ENCODE measurements at places on chromosomes 1 and 21.

DNA sequence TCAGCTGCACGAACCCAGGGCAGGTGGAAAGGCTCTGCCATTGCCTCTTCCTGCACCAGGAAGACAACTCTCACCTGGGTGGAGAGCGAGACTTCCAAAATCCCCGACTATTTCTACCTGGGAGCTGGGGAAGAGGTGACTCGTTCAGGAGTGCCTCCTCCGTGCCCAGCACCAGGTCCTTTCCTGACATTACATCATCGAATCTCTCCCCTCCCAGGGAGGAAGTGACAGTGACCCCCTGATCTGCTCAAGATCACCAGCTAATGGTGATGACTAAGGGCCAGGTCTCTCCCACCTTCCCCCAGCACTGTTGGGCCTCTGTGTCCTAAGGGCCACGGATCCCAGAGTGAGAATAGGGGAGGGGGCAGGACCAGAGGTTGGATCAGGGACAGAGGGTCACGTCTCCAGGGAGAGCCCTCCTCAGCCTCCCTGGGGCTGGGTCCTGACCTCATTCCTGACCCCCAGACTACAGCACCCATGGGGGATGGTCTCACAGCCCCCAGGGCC, 6.8 kb downstream of the MEGF6 start:
- DNase-seq, result no peak

DNA sequence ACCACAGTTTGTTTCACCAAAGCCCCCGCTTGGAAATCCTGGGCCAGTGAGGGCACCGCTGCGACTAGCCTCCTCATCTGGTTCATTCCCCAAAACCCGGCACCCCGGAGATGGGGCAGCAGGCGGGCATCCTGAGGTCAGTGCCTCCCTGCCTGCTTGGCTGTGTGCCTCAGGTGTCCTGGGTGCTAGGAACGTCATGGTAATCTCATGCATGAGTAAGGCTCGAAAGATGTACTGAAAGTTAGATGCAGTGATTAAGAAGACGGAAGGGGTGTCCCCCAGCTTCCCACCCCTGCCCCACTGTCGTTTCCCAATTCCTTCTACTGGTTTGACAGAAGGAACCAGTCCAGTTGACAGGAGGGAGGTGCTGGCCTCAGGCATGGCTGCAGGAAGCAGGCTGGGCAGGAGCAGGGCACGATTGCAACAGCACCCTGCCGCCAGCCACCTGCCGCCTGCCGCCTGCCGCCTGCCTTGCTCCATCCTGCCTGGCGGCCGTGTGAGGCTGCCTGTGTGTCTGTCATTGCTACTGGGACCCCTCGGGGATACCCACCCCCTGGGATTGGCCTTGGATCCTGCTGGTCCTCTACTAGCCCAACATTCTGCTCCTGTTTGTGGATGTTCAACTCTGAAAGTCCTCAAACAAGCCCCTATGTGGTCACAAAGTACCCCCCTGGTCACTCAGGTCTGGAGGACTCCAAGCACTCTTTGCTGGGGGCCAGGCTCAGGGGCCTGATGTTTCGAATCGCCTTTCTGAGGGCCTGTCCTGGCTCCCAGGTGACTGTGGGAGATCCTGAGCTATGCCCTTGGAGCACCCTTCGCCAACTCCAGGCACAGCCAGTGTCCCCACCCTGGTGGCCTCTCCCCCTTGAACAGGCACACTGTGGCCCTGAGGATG, 73.0 kb upstream of the IFFO2 start:
- no peak for DNase-seq

DNA sequence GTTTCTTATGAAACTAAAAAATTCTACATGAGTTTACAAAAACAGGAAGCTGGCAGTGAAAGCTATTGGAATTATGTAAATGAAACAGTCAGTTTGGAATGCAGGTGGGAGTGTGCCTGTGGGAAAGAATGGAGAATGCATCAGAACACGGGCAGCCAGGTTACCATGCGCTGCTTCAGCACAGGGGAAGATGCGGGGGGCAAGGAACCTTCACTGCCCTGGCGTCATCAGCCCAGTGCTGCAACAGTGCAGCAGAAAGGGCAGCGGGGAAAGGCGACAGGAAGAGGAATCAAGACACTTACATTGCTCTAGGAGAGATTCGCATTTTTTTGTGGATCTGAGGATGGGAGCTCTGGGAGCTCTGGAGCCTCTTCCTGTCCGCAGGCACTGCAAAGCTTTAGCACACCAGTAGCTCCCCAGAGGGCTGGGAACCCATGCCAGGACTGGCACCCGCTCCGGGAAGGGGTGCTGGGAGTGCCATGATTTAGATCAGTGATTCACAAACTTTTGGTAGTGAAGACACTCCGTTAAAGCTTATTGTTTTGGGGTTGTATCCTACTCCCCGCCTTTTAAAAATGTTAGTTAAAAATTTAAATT, 64.1 kb upstream of the WDR26 start:
- DNase-seq, result no peak

DNA sequence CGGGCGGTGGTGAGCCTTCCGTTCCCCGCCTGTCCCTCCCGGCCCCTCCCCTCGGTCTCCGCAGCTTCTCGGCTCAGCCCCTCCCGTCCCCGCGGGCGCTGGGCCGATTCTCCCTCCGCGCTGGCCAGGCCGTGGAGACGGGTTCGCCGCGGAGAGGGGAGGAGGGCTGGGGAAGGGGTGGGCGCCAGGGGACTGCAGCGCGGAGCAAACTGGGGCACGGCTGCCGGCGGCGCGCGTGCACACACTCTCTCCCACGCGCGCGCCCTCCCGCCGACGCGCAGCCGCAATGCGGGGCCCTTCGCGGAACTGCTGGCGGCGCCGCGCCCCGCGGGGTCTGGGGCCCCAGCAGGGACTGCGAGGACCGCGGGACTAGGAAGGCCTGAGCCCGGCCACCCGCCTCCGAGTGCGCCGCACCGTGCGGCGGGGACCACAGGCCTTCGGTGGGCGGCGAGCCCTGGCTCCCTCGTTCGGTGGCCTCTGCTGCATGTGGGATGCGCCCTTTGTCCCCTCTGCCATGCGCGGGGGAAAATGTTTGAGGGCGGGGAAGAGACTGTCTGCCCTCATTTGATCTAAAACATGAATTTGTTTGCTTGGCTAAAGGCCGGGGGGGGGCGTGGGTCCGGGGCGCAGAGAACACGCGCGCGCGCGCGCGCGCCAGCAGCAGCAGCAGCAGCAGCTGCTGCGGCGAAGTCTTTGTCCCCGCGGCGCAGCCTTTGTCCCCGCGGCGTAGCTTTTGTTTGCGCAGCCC, 90.7 kb upstream of the VAMP3 start:
- no peak for DNase-seq

- peak; percentile 41 for DNase-seq
These were observed 164.0 kb upstream of the UBE2U start for GRCh38 chr1:64039390-64039926.

GRCh38 chr1:29683472-29683871, 447.1 kb downstream of the PTPRU start:
- DNase-seq, result no peak

DNA sequence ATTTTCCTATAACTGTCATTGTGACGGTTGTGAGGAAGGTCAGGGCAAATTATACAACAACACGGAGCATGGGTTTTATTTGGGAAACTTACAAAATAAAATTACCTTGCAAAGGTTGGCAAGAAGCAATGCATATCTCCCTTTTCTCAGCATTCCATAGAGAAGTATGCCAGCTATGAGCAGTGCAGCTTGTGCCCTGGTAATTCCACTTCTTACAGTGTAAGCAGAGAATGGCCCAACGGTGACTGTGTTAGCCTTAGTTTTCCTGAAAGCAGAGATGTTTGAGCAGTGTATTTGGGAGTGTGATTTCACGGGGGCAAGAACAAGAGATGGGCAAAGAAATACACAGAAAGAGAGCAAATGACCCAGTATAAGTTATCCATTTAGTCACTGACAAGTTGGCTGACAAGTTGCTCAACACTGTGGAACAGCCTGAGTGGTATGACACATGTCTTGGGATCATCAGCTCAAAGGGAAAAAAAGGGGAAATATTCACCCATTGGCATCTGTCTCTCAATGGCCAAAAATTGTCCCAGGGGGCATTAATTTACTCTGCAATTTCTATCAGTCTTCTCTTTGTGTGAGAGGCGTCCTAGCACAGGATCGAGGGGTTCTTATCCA, 210.9 kb upstream of the NRIP1 start:
- no peak for DNase-seq

DNA sequence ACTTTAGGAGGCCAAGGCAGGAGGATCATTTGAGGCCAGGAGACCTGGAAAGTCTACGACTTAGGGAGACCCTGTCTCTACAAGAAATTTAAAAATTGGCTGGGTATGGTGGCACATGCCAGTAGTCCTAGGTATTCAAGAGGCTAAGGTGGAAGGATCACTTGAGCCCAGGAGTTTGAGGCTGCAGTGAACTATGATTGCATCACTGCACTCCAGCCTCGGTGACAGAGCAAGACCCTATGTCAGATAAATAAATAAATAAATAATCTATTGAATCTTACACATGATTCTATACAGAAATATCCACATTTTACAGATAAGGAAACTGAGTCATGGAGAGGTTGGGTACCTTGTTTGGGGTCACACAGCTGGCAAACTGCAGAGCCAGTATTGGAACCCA, 89.1 kb downstream of the MAN1C1 start:
- DNase-seq, result no peak

DNA sequence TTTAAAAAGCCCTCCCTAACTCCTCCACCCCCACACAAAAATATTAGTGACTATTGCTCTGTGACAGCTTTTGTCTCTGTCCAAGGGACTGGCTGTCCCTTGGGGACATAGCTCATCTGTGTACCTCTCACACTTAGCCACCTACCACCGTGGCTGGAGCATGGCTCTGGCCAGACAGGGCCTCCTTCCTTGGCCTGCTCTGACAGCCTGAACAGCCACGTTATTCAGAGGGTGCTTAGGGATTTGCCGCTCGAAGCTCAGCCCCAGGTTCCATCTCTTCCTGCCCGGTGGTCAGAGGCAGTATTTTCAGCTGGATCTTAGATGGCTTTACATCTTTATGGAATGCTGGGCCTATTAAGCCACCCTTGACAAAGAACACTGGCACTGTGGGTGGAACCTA, 6.1 kb upstream of the CELSR2 start:
- DNase-seq, result no peak

DNA sequence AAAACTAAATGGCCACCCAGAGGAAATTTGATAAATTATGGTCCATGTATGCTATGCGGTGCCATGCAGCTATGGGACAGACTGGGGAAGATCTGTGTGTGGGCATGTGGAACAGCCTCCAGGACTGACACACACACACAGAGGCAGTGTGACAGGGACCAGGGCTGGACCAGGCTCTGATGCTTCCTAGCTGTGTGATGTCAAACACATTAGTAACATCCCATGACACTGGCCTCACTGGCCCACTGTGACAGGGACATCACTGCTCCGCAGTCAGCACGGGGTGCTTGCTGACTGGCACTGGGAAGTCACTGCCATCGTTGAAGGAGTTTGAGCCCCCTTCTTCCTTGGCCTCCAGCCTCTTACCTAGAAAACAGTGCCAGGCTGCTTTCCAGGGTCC, 13.9 kb downstream of the RAP1GAP start:
- DNase-seq, result no peak

- DNase-seq, result no peak
These were observed 54.8 kb downstream of the GLIS1 start for GRCh38 chr1:53683986-53684740.

- no peak for DNase-seq
These were observed 2.2 kb upstream of the ACTRT2 start for GRCh38 chr1:3019007-3019515.

- DNase-seq, result no peak
These were observed 1600.6 kb downstream of the PLA2G4A start for GRCh38 chr1:188429386-188429785.

- DNase-seq, result peak; percentile 58
These were observed 420 bp downstream of the CFAP57 start for GRCh38 chr1:43172527-43172972.

GRCh38 chr1:192789871-192790270, 19.0 kb upstream of the RGS2 start:
- DNase-seq, result no peak

DNA sequence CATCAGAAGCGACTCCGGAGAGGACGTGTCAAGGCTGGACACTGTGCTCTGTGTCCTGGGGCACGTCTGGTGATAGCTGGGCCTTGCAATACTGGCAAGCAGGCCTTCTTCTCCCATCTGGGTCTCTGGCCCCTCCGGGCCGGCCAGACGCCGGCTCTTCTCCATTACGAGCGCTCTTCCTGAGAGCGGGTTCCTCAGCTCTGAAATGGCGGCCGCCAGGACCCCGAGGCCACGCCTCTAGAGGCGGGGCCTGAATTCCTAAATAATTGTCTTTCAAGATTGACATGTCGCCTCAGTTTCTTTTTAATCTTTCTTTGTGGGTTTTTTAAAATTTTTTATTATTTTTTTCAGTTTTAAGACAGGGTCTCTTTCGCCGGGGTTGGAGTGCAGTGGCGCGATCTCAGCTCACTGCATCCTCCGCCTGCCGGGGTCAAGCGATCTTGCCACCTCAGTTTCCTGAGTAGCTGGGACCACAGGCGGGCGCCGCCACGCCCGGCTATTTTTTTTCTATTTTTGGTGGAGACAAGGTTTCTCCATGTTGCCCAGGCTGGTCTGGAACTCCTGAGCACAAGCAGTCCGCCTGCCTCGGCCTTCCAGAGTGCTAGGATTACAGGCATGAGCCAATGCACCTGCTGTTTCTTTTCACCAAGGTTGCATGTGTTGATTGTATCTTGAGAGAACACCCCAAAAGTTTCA, 9.2 kb downstream of the RNF2 start:
- DNase-seq, result no peak

GRCh38 chr1:3308053-3308452, 146.4 kb upstream of the ARHGEF16 start:
- no peak for DNase-seq

- no peak for DNase-seq
These were observed 652 bp downstream of the ARL8A start for GRCh38 chr1:202143768-202144401.

DNA sequence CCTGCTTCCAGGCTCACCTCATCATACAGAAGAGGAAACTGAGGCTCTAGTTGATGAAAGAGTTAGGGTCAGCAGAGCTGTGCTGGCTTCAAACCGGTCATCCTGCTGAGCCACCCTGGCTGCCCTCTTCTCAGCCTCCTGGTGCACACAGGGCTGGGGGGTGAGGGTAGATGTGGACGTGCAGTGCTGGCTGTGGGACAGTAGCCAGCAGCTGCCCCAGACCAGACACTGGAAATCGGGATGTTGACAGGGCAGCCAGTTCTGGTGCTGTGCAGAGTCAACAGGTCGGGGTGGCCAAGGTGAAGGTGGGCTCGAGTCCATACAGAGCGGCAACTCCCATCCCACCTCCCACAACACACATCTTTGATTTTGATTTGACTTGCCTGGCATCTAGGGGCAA, 1.5 kb upstream of the CLCNKA start:
- no peak for DNase-seq

GRCh38 chr1:23562137-23562876, 3.0 kb upstream of the ID3 start:
- peak; percentile 91 for DNase-seq
